ENCODE measurements at places on chromosomes 13 and 19. TPM values are rescaled to one million over a fixed set of nuclear protein-coding genes. Genes with fewer than 3 reads are reported as not detected.

GRCh38 chr13:31805841-31806240 lies 66.5 kb downstream of the RXFP2 start:
- H3K4me3 ChIP-seq, result no peak overlapping the region
- no peaks in the 10 kb centered on the region for H3K36me3 ChIP-seq
- no peak for DNase-seq
- no peak overlapping the region for H3K27ac ChIP-seq

IGFLR1 gene
- total RNA-seq, result 41.7 TPM

GRCh38 chr19:40217934-40218890 lies at the start of gene TTC9B:
Gene TTC9B (minus strand): TSS chr19:40218384. CDS start chr19:40218381, 3 bp downstream.
- no peak within 1 kb of the TSS for H3K4me3 ChIP-seq
- no peak for DNase-seq
- no peak within 1 kb of the TSS for H3K27ac ChIP-seq
- peaks cover 6% of the 10 kb centered on the region for H3K27me3 ChIP-seq
- no peaks in the 10 kb centered on the region for H3K36me3 ChIP-seq
- H3K4me1 ChIP-seq, result no peaks in the 10 kb centered on the region

RUBCNL gene
- total RNA-seq, result 41.8 TPM

DNA sequence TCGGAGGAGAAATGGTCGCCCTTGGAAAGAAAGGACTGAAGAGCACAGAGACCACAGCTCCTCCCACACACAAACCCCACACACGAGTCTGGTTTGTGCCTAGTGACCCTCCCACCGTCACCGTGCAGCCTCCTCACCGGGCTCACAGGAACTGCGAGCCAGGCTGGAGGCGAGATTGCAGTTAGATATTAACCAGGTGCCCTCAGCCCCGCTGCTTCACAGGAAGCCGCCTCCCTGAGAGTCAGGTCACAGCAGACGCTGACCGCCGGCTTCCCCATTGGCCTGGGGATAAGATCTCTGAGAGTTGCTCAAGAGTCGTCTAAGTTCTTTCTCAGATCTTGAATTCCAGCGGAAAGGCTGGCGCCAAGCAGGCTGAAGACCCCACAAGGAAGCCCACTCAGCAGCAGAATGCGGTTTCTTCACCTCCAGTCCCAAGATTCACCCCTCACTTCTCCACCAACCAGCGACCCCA lies 870 bp downstream of the ZNF44 start:
- peaks cover 7% of the 10 kb centered on the region for H3K4me1 ChIP-seq
- H3K27me3 ChIP-seq, result no peaks in the 10 kb centered on the region
- H3K4me3 ChIP-seq, result peak overlapping the region; percentile 82
- 0 out of 2 replicates have a peak, but pooled peaks cover 3% of the 10 kb centered on the region for H3K36me3 ChIP-seq
- peak; percentile 51 for DNase-seq

GRCh38 chr13:76009267-76009890 lies 373.2 kb downstream of the LMO7 start:
- H3K27ac ChIP-seq, result no peak overlapping the region
- no peaks in the 10 kb centered on the region for H3K27me3 ChIP-seq
- H3K4me3 ChIP-seq, result no peak overlapping the region
- H3K4me1 ChIP-seq, result no peaks in the 10 kb centered on the region

ZSCAN4 gene
- total RNA-seq, result not detected

- no peaks in the 10 kb centered on the region for H3K4me1 ChIP-seq
- H3K27ac ChIP-seq, result no peak overlapping the region
- no peak for DNase-seq
- no peaks in the 10 kb centered on the region for H3K27me3 ChIP-seq
These were observed 7.4 kb upstream of the GIPR start for GRCh38 chr19:45660636-45661035.

ZNF699 gene
- 2.2 TPM for total RNA-seq

SDHAF1 gene
- 32.7 TPM for total RNA-seq

ZNF829 gene
- total RNA-seq, result 0.32 TPM

FCAR gene
- not detected for total RNA-seq

ITM2B gene
- 6.8 TPM for total RNA-seq

ZNF223 gene
- total RNA-seq, result not detected

DNA sequence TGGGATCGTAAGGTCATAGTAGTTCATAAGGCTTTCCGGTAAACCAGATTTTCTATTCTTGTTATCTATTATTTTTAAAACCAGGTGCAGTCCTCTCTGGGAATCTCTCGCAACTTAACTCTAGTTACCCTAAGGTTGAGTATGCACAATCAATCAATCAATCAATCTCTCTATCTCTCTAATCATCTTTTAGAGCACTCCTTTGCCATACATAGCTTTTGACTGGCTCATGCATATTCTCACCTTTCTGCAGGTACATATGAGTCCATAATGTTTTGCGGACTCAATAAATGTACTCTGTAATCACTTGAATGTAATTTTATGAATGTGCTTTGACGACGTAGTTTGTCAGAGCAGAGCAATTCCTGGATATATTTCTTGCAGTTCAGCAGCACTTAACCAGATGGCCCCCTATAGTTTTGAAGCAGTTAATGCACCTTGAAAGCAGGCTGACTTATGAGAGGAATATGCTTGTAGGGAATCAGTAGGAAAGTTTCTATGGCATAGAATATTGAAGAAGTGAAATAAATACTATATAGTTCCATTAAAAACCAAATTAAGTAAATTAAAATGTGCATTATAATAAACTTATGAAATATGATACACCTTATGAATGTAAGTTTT lies 524.7 kb downstream of the GPC5 start:
- no peak for DNase-seq
- no peaks in the 10 kb centered on the region for H3K27me3 ChIP-seq
- H3K4me3 ChIP-seq, result no peak overlapping the region
- H3K4me1 ChIP-seq, result no peaks in the 10 kb centered on the region
